Esophagus mucosa (tissue), 1 donor: ENCODE measurements at places on chromosomes 16 and 17. TPM values are rescaled to one million over a fixed set of nuclear protein-coding genes. Genes with fewer than 3 reads are reported as not detected.
A peak's percentile ranks its signal among the peaks of the same experiment; 100 is the strongest.

DNA sequence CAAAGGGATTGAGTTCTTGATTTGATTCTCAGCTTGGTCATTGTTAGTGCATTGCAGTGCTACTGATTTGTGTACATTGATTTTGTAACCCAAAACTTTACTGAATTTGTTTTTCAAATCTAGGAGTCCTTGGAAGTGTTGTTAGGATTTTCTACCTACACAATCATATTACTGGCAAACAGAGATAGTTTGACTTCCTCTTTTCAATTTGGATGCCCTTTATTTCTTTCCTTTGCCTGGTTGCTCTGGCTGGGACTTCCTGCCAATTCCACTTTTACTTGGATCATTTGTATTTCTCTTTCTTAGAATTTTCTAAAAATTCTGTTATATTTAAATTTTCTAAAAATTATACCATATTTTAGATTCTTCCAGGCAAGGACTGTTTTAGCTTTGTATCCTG, 151.1 kb downstream of the FTO start:
- no peak for ATAC-seq

DNA sequence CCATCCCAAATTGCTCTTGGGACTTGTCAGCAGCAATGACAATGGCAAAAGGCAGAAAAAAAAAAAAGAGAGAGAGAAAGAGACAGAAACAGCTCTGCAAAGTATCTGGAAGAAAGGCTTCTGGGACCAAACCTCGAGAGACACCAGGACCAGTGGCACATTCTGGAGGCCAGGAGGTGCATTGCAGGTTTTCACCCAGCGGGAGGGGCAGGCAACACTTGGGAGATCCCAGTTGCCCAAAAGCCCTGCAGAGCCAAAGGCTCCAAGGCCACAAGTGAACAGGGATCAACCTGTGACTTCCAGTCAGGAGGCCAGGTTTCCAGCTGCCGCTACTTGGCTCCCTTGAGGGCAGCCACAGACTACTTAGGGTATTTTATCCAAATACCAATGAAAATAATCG, 110.8 kb upstream of the CDH5 start:
- ATAC-seq = no peak

GRCh38 chr17:17793378-17794214, 43.2 kb downstream of the SREBF1 start:
- no peak for ATAC-seq

DNA sequence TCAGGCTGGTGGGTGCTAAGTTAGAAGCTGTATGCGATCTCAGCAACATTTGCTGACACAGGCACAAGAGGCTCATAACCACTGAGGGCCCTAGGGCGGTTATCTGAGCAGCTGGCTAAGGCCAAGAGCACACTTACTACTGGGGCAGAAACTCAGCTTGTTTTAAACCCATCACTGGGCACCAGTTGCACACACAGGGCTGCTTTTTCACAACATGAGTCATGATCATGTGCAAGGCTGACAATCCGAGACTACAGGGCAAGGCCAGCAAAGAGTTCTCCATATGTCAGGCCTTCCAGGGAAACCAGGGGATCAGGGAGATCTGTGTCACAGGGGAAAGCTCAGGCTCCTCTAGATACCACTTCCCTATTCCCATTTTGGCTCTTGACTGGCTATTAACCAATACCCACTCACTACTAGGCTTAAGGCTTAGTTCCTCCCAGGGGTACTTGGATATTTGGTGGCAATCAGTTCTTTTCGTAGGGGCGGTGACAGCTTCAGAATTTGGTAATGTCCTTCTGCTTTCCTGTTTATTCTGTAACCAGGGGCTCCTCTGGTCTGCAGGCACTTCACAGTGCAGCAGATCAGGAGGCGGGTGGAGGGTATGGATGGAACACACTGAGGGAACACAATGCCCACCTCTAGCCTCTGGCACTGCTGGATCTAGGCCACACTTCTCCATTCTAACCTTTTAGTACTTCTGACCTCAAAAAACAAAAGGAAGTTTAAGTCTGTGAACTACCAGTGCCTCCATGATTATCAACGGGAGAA, 44.9 kb upstream of the ERN1 start:
- ATAC-seq = peak; percentile 31

DNA sequence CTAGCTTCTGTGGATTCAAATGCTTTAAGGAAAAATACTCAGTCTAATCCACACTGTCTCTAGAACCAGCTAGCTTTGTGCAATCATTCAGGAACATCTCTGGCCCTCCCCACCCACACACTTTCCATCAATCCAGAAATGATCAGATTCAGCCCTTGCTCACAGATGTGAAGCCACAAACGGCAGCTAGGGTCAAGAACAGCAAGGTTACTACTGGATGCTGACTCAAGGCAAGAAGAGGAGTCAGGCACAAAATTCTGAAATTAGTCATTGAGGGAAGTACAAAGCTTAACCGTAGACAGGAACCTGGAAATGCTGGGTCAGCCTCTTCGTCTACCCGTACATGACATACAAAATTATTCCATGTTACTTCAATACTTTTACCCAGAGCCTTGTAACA, 174.6 kb downstream of the CDH13 start:
- ATAC-seq = no peak

- no peak for ATAC-seq
Measured at GRCh38 chr16:49782405-49782804, 73.5 kb downstream of the ZNF423 start.

GRCh38 chr16:84360170-84360569, 8.2 kb upstream of the ATP2C2 start:
- no peak for ATAC-seq

DNA sequence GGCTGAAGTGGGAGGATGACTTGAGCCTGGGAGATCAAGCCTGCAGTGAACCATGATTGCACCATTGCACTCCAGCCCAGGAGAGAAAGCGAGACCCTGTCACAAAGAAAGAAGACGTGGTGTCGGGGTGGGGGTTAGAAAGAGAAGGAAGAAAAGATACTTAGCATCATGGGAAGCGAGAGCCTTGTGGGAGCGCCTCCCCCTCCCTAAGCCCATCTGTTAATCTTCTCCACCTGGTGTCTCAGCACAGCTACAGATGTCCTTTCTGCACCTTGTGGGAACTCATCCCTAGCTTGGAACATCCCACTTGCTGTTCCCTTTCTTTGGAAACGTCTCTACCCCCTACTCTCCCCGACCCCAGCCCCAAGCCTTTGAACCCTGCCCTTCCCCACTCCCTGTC, 6.0 kb downstream of the ZNF688 start:
- no peak for ATAC-seq

DNA sequence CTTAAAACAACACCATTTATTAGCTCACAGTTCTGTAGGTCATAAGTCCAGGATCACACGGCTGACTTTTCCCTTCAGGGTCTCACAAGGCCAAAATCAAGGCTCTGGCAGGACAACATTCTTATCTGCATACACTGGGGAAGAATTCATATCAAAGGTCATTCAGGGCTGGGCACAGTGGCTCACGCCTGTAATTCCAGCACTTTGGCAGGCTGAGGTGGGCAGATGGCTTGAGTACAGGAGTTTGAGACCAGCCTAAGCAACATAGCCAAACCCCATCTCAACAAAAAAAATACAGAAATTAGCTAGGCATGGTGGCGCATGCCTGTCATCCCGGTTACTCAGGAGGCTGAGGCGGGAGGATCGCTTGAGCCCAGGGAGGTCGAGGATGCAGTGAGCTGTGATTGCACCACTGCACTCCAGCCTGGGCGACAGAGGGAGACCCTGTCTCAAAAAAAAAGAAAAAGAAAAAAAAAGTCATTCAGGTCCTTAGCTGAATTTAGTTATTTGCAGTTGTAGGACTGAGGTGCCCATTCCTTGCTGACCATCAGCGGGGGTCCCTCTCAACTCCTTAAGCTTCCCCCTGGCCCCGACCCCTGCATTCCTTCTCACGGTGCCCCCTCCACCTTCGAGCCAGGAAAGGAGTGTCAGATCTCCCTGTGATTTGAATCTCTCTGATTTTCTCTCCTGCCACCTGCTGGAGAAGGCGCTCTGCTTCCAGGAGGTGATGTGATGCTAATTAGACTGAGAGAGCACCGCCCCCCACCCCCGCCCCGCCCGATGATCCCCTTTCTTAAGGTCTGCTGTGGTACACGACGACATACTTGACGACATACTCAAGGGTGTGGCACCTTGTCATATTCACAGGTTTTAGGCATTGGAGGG, 91.8 kb upstream of the CLEC18A start:
- ATAC-seq = no peak

DNA sequence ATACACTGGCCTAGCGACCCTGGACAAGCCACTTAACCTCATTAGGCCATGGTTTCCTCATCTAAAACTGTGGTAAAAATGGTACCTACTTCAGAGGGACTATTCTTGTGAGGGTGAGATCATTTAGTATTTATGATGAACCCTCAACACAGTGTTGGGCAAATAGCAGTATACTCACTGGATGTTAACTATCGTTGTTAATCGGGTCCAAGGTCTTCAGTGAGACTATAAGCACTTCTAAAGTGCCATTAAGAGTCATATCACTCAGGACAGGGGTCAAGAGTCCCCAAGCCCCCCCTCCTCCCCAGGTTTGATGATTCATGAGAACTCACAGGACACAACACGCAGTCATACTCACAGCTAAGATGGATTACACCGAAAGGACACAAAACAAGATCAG, 11.0 kb downstream of the TK2 start:
- ATAC-seq = no peak

GRCh38 chr17:83137523-83137922, 58.1 kb downstream of the METRNL start:
- ATAC-seq = no peak

DNA sequence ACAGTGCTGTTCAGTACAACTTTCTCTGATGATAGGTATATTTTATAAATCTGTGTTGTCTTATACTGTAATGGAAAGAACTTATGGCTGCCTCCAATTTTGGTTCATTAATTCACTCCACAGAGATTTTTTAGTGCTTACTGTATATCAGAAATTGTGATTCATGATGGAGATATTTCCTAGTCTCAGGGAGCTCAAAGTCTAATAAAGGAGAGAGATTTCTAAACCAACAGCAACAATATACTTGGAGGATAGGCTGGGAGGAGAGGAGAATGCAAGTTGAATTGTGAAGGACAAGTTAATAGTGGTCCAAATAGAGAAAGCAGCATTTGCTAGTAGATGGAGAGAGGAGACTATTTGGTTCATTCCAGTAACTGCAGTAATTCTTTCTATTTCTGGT, 63.5 kb downstream of the TANC2 start:
- ATAC-seq = no peak

- no peak for ATAC-seq
Measured at GRCh38 chr17:15981208-15981607, 18.3 kb downstream of the ZSWIM7 start.

- peak; percentile 20 for ATAC-seq
Measured at GRCh38 chr17:82493226-82493781, 26.2 kb upstream of the FOXK2 start.

- no peak for ATAC-seq
Measured at GRCh38 chr17:6710317-6710716, 2.9 kb downstream of the SLC13A5 start.

DNA sequence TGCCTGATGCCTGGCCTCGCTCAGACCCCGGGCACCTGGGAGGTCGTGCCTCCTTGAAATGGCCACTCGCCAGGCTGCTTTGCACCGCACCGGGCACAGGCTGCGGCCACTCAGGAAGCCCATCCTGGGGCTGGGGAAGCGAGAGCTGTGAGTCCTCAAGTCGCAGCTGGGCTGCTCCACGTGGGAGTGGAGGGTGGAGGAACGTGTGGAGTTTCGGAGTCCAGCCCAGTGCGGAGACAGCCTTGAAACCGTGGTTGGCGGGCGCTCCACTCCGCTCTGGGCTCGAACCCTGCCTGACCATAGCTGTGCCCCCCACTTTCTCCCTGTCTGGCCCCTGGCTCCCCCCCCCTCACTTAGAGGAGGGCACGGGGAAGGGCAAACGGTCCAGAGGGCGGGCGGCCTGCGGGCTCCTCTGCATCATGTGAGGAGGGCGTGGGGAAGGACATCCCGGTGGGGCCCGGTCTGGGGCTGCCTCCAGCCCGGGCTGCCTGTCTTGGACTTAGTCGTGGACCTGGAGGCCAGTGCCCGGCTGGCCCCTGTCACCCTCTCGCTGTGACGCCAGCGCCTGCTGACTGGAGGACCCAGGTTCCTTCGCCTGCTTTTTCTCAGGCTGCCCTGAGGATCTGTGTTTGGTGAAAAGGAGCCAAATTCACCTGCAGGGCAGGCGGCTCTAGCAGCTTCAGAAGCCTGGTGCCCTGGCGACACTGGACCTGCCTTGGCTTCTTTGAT, 2.5 kb downstream of the UBE2I start:
- no peak for ATAC-seq

The ZKSCAN2 gene
- total RNA-seq = 2.3 TPM

The HAGH gene
- 16.9 TPM for total RNA-seq

The ITGA2B gene
- 0.68 TPM for total RNA-seq

The ADAD2 gene
- 1.1 TPM for total RNA-seq

The C16orf86 gene
- 0.84 TPM for total RNA-seq

The USP43 gene
- 8.8 TPM for total RNA-seq
